ENCODE measurements at places on chromosomes 12 and 14. TPM values are rescaled to one million over a fixed set of nuclear protein-coding genes. Genes with fewer than 3 reads are reported as not detected.

- DNase-seq, result no peak
- no peaks in the 10 kb centered on the region for H3K4me1 ChIP-seq
- H3K36me3 ChIP-seq, result peaks cover 3% of the 10 kb centered on the region
- H3K27me3 ChIP-seq, result no peaks in the 10 kb centered on the region
- no peak overlapping the region for H3K27ac ChIP-seq
These were observed 105.4 kb downstream of the CRACR2A start for GRCh38 chr12:3647504-3647903.

GRCh38 chr14:105711841-105712460 lies 185.6 kb downstream of the TMEM121 start:
- no peak for DNase-seq
- H3K27me3 ChIP-seq, result no peaks in the 10 kb centered on the region
- H3K4me3 ChIP-seq, result no peak overlapping the region
- H3K27ac ChIP-seq, result no peak overlapping the region

- H3K36me3 ChIP-seq, result no peaks in the 10 kb centered on the region
- no peaks in the 10 kb centered on the region for H3K27me3 ChIP-seq
- H3K4me1 ChIP-seq, result peaks cover 21% of the 10 kb centered on the region
- DNase-seq, result no peak
- peak overlapping the region; percentile 86 for H3K4me3 ChIP-seq
- peak overlapping the region; percentile 90 for H3K27ac ChIP-seq
These were observed 1.5 kb downstream of the KIF21A start for GRCh38 chr12:39441189-39441962.

DNA sequence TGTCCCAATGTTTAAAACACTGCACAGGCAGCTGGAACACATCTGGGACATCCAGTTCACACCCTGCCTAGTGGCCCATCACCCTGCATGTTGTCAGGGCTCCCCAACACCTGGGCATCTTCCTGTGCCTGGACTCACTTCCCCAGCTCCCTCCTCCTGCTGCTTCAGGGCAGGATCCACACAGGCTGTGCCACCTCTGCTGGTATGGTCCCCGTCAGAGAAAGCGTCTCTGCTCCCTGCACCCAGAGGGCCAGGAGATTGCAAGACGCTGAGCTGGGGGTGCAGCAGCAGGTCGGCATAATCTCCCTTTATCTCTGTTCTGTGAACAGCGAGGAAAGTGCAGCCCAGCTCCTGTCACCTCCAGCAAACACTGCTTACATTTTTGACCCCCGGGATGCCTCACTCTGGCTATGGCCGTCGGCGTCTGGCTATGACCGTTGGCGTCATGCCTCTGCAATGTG lies 124.3 kb downstream of the ADGRD1 start:
- no peak overlapping the region for H3K27ac ChIP-seq
- H3K36me3 ChIP-seq, result no peaks in the 10 kb centered on the region
- no peak overlapping the region for H3K4me3 ChIP-seq
- DNase-seq, result no peak
- H3K4me1 ChIP-seq, result no peaks in the 10 kb centered on the region

DNA sequence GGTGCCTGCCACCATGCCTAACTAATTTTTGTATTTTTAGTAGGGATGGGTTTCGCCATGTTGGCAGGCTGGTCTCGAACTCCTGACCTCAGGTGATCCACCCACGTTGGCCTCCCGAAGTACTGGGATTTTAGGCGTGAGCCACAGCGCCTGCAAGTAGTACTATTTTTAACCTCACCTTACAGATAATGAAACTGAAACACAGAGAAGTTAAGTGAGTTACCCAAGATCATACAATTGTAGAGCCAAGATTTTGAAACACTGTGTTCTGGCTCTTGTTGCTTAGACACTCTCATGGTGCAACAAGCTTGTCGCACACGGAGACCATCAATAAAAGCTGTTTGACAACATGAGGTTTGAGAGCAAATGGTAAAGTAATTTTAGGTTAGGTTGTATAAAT lies 159.1 kb upstream of the LMNTD1 start:
- no peak overlapping the region for H3K4me3 ChIP-seq
- H3K27me3 ChIP-seq, result no peaks in the 10 kb centered on the region
- no peaks in the 10 kb centered on the region for H3K4me1 ChIP-seq
- DNase-seq, result no peak
- H3K36me3 ChIP-seq, result no peaks in the 10 kb centered on the region
- H3K27ac ChIP-seq, result no peak overlapping the region

DNA sequence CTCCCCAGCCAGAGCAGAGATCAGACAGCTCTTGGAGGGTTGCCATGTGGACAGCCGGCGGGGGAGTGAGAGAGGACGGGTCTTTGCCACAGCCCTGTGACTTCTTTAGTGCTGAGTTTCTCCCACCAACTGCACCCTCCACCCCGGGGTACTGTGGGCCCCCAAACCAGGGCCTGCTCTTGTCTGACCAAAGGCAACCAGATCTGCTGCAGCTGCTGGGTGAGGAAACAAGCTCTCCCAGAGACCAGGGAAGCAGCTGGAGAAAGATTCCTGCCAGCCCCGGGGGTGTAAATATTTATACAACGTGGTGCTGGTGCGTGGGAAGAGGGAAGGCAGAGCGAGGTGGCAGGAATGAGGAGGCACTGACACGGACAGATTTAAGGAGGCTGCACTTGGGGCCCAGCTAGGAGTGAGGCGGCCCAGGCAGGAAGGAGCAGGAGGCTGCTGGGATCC lies 14.3 kb upstream of the ZFP36L1 start:
- H3K36me3 ChIP-seq, result no peaks in the 10 kb centered on the region
- H3K27me3 ChIP-seq, result no peaks in the 10 kb centered on the region
- peaks cover 14% of the 10 kb centered on the region for H3K4me1 ChIP-seq
- H3K27ac ChIP-seq, result no peak overlapping the region
- DNase-seq, result peak; percentile 65
- no peak overlapping the region for H3K4me3 ChIP-seq

- H3K27me3 ChIP-seq, result no peaks in the 10 kb centered on the region
- peaks cover 38% of the 10 kb centered on the region for H3K36me3 ChIP-seq
- no peak for DNase-seq
- H3K27ac ChIP-seq, result peak overlapping the region; percentile 99
- peak overlapping the region; percentile 52 for H3K4me3 ChIP-seq
- H3K4me1 ChIP-seq, result peaks cover 11% of the 10 kb centered on the region
These were observed 47.6 kb downstream of the PPP2R5C start for GRCh38 chr14:101808894-101809670.

- no peak overlapping the region for H3K4me3 ChIP-seq
- no peaks in the 10 kb centered on the region for H3K4me1 ChIP-seq
- DNase-seq, result no peak
These were observed 50.5 kb upstream of the FBRSL1 start for GRCh38 chr12:132439333-132439904.

DNA sequence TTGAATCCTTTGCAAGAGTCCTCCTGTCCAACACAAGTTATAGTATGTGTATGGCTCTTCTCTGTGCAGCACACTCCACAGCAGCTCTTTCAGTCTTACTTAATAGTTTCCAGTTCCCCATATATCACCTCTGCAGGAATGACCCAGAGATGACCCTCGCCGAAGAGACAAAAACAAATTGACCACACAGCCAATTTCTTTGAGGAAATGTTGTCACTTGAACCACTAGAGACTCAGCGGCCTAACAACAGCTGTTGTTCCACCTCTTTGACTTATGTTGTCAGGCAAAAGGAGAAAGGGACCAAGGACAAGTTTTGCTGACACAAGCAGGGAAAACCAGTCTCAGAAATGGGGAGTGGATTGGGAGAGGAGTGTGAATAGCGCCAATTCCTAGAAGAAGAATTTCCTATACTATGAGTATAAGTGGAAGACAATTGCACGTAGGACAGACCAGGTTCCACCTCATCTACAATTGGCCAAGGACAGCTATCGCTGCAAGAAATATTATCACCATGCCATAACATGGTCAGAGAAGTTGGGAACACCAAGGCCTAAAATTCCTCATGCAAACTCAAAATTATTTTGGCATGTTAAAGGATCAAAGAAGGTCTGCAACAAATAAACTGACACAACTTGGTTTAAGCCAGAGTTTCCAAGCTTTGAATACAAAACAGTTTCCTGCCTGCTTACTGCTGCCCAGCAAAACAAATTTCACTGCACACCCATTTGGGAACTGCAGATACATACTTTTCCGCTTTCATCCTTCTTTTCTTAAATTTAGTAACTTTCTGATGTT lies 41.7 kb upstream of the ITPR2 start:
- H3K4me1 ChIP-seq, result no peaks in the 10 kb centered on the region
- DNase-seq, result no peak
- no peaks in the 10 kb centered on the region for H3K36me3 ChIP-seq
- no peak overlapping the region for H3K4me3 ChIP-seq

DNA sequence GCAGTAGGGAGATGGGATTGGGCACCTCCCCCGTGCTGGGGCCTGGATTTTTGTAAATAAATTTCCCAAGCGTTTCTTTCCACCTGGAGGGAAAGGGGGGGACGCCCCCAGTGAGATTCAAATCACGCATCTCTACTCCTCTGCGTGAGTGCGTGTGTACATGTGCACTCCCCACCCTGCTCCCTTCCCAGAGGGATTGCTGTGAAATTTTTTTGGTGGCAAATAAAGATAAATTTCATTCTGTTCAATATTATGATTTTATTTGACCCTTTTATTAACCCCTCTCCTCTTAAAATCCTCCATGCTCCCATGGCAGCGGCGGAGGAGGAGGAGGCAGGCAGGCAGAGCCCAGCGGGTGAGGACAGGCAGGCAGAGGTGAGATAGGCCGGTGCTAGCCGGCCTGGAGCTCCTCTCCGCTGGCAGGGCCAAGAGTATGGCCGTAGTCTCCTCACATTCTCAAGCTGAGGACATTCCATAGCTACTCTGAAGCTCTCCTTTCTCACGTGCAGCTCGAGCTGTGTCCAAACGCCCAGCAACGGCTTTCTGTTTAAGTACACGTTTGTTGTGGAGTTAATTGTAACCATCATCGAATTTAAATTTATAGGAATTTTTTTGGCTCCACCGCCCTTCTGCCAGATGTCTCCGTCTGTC lies 1.5 kb upstream of the HOTAIR start:
- no peak for DNase-seq
- peaks cover 56% of the 10 kb centered on the region for H3K27me3 ChIP-seq
- H3K36me3 ChIP-seq, result no peaks in the 10 kb centered on the region
- no peak overlapping the region for H3K27ac ChIP-seq

- H3K27ac ChIP-seq, result no peak overlapping the region
- H3K27me3 ChIP-seq, result peaks cover 51% of the 10 kb centered on the region
- no peaks in the 10 kb centered on the region for H3K36me3 ChIP-seq
- DNase-seq, result no peak
- no peaks in the 10 kb centered on the region for H3K4me1 ChIP-seq
These were observed 12.1 kb downstream of the KRT85 start for GRCh38 chr12:52355176-52355575.

DNA sequence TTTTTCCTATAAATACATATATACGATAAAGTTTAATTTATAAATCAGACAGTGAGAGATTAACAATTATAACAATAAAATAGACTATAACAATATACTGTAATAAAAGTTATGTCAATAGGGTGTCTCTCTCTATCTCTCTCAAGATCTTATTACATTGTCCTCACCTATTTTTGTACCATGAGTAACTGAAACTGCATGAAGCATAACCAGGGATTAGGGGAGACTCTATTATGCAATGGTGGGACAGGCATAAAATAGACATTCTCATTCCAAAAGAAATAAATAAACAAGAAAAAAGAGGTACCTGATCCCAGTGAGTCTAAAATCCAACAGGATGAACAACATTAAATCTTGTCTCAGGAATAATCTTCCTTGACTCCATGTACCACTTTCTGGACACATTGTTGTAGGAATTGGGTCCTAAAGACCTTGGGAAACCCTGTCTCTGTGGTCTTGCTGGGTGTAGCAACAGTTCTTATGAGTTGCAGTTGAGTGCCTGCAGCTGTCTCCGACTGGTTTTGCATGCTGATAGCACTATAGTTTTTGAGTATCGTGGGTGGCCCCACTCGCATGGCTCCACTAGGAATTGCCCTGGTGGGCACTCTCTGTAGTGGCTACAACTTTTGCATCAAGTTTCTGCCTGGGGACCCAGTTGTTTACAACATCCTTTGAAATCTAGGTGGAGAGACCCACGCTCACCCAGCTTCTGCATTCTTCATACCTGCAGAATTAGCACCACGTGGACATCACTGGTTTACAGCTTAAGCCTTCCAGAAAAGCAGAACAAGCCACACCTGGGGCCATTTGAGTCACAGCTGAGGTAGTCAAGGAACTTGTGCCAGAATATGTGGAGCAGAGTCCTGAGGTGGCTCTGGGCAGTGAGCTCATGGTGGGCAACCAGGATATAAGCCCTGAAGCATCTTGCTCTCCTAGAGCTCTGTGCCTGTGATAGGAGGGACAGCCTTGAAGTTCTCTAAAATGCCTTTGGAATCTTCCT lies 204.7 kb downstream of the KITLG start:
- H3K4me1 ChIP-seq, result no peaks in the 10 kb centered on the region
- DNase-seq, result no peak
- no peaks in the 10 kb centered on the region for H3K36me3 ChIP-seq
- no peaks in the 10 kb centered on the region for H3K27me3 ChIP-seq
- no peak overlapping the region for H3K27ac ChIP-seq

DNA sequence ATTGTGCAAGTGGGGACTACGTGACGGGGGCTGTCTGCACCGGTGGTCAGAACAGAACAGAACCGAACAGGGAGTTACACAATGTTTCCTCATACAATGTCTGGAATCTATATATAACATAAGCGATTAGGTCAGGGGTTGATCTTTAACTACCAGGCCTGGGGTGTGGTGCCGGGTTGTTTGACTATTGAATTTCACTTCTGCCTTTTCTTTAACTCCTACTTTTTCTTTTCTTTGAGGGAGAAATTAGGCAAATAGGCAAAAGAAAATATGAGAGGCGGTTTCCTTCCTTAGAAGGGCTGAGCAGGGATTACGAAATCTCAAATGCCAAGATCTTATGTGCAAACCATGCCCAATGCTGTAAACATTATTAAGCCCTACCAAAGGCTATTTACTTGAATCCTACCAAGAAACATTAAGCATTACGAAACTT lies 140.3 kb downstream of the SLC38A6 start:
- no peaks in the 10 kb centered on the region for H3K4me1 ChIP-seq
- H3K36me3 ChIP-seq, result no peaks in the 10 kb centered on the region
- no peak overlapping the region for H3K27ac ChIP-seq
- H3K4me3 ChIP-seq, result no peak overlapping the region

Gene ATF7
- 23.8 TPM for total RNA-seq
